Activated CD8-positive, alpha-beta memory T cell treated with anti-CD3 and anti-CD28 coated beads for 4 hours (primary cell): ENCODE measurements at places on chromosomes 6 and 20.

DNA sequence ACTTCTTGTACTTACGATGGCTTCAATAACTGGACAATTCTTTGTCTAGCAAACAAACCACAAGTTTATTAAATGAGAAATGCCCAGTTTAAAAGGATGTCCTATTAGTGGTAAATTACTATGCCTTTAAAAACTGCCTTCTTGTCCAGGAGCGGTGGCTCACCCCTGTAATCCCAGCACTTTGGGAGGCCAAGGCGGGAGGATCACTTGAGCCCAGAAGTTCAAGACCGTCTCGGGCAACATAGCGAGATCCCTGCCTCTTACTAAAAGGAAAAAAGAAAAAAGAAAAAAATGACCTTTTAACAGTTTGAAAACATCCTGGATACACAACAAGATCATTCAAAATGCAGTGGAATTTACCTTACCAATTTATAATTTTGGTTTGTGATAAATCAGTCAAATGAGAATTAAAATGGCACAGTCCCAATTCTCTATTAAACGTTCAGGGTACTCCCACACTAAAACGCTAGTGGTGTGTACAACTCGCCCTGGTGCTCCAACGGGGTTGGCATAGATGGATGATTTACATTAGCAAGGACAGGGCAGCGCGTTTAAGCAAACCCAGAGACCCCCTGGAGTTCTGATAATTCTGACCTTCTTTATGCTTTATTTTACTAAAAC is 2.3 kb downstream of the ZBTB2 start:
- no peak for DNase-seq

DNA sequence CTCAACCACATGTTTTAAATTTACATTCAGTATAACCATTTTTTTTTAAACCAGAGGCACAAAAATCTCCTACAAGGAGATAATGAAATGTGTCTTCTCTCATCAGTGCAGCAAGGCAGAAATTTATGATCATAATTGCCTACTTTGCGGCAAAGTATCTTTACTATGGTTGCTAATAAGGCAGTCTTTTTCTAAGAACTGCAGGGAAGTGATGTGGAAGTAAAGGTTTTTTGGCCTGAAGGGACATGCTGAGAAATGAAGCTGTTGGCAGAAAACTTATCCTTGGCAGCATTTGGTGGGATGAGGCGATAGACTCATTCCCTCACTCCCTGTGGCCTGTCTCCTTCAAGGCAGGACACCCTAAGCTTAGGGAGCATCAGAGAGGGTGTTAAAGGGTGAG is 48.7 kb downstream of the SCGN start:
- DNase-seq: no peak

- DNase-seq: no peak
These were observed 490.2 kb downstream of the EPM2A start for GRCh38 chr6:145245119-145245518.

- DNase-seq: no peak
These were observed 6.5 kb upstream of the NCOA6 start for GRCh38 chr20:34831936-34832335.

DNA sequence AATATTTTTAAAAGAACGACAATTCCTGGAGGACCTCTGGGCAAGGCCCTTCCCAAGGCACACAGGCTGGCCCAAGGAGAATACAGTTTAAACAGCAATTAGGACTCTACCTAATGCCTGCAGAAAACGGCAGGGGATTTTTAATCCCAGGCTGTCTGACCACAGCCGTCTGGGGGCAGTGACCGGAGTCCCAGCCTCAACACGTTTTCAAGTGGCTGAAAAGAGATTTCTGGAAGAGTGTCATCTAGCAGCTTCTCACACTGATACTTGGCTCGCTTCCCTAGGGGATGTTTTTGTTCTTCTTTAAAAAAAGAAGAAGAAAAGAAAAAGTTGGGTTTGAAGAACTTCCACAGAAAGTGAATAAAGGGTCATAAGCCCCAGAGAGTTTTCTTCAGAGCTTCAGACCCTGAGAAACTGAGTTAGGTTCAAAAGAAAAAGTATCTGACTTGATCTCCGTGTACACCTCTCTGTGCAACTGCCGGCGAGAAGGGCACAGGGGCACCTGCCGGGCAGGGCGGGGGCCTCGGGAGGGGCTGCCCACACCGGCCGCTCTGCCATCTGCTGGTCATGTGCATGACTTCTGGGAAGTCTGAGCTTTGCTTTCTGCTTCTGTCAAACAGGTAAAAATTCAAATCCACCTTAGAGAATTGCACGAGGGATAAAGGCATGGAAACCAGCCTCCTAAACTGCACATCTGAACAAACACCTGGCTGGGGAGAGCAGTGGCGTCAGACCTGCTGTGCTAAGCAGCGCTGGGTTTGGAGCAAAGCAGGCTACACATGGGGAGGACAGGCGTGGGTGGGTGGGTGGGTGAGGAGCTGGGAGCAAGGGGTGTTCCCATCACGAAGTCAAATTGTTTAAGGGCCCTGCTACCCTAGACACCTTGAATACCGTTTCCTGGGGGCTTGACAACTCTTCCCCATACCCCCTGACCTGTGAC is 33.0 kb downstream of the RRBP1 start:
- DNase-seq: no peak

- DNase-seq: no peak
These were observed 3.2 kb downstream of the PTK6 start for GRCh38 chr20:63533871-63534393.

GRCh38 chr20:56427797-56428196 is 15.7 kb downstream of the CASS4 start:
- DNase-seq: no peak

GRCh38 chr20:57439432-57439831 is 48.2 kb downstream of the RBM38 start:
- DNase-seq: no peak

DNA sequence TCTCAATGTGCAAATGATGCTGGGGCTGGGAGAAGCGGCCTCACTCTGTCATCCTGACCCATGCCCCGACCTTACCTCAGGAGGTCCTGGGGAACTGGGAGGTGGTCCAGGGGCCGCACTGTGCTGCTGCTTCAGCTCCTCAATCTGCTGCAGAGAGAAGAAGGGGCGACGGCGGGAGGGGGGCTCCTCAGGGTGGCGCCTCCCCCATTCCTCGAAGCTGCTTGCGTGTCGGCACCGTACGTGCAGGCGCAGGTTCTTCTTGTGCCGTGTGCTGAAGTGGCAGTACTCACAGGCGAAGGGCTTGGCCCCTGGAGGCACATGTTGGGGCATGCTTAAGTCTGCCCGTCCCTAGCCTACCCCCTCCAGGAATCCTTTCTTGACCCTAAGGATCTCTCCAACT is 12.9 kb downstream of the ZNF335 start:
- DNase-seq: no peak

DNA sequence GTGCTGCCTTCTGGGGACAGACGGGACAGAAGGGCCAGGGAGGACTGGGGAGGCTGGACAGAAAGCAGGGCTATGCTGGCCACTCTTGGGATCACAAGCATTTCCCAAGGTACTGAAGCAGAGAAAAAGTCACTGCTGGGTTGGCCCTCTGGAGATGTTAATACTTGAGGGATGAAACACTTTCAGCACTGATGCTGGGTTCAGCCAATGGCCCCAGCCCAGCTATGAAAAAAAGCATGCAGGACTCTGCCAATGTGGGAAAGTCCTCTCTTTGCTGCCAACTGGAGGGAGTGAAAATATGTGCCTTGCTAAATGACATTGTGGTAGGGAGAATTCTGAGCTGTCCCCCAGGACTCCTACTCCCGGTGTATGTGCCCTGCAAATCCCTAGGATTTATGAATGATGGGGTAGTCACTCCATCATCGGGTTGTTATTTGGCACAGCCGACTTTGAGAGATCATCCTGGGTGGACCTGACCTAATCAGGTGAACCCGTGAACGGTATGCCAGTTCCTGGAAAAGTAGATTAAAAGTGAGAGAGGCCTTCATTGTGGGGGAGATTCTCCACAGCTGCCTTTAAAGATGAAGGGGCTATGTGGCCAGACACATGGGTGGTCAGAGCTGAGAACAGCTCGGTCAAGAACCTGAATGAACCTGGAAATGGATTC is 119.9 kb upstream of the TRAF3IP2 start:
- no peak for DNase-seq

GRCh38 chr6:108353853-108354252 is 59.0 kb downstream of the AFG1L start:
- no peak for DNase-seq

DNA sequence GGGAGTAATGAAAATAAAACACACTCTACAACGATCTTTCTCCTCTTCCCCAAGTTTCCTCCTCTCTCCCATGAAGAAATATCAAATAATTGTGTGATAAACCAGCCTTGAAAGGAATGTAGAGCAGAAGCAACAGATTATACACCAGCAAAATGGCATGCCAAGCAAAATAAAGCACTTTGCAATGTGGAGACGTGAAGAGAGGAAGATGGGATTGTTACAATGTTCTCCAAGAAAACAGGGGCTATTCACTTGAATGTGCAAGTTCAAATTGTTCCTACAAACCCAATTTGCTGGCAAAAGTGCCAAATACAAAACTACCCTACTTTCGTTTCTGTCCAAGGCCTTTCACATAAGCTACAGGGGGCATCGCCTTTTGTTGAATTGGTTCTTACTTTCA is 185.1 kb downstream of the PDE7B start:
- no peak for DNase-seq

GRCh38 chr20:58651559-58651945 is 469 bp downstream of the STX16 start:
- no peak for DNase-seq

- DNase-seq: no peak
These were observed 802.3 kb downstream of the MAFB start for GRCh38 chr20:39886650-39887190.

- no peak for DNase-seq
These were observed 27.2 kb downstream of the ARID1B start for GRCh38 chr6:156804402-156804801.

DNA sequence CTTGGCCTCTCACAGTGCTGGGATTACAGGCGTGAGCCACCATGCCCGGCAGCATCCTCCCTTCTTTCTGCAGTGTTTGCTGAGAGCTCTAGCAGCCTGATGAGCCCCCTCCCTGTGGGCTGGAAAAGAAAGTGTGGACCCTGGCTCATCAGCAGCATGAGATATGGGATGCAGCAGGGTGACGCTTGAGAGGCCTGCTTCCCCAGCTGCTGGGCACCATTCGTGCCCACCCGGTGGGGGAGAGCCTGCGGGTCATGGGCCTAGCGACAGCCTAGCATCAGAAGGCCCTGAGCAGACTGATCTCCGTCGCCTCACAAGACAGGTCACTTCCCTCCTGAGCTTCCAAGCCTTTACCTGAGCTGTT is 16.0 kb upstream of the CCDC167 start:
- no peak for DNase-seq

GRCh38 chr6:130908188-130908587 is 81.0 kb downstream of the SMLR1 start:
- no peak for DNase-seq

GRCh38 chr6:10682355-10682988 is 11.9 kb downstream of the C6orf52 start:
- DNase-seq: no peak

- DNase-seq: no peak
These were observed 39.6 kb upstream of the PDE7B start for GRCh38 chr6:135811644-135812526.

GRCh38 chr6:111482188-111482958 is 645 bp downstream of the REV3L start:
- peak; percentile 17 for DNase-seq

- DNase-seq: no peak
These were observed 117.3 kb downstream of the PSMB1 start for GRCh38 chr6:170435766-170436165.

- DNase-seq: no peak
These were observed 11.0 kb downstream of the TREML2 start for GRCh38 chr6:41189967-41190366.

GRCh38 chr6:35677456-35677855 is 11.3 kb downstream of the FKBP5 start:
- DNase-seq: no peak

DNA sequence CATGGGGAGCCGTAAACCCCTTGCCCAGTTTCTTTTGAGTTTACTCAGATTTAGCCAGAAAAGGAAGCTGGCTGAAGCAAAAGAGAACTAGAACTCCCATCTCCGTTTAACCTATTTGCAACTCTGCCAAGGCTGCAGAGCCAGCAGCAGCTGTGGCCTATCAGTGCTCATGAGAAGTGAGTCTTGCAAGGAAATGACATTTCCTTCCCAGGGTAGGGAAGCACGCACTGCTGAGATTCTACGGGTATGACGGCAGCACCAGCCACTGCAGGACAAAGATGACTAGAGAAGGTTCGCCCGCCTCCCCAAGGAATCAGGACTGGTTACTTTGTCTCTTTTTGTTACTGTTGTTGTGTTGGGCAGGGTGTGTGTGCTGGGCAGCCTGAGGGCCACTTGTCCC is 47.6 kb downstream of the PPP1R3G start:
- no peak for DNase-seq

DNA sequence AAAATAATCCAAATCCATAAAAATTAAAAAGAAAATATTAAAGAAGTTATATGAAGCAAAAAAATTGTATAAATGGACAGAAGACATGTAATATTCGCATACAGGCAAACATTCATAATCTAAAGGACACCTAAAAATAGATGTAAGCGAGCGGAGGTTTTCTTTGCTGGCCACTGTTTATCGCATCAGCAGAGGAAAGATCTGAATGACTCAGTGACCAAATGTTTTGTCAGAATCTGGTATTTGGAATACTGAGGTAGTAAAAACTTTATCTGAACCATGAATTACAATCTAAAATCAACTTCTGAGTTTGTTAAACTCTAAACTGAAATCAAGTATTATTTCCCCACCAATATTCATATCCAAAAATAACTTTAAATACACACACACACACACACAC is 7.8 kb downstream of the TSPYL4 start:
- no peak for DNase-seq

- DNase-seq: no peak
These were observed 15.2 kb downstream of the CDH22 start for GRCh38 chr20:46293084-46293483.

DNA sequence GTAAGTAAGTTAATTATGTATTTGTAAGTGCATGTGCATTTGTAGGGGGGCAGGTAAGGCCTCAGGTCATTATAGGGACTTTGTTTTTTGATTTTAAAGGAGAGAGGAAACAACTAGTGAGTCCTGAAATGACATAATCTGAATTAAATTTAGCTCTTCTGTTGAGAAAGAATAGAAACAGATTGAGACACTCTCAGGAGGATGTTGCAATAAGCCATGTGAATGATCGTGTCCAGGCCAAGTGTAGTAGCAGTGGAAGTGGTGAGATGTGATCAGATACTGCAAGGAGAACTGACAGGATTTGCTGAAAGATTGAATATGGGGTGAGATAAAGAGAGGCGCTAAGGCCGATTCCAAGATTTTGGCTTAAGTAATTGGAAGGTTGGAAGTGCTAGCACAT is 2.6 kb upstream of the CENPW start:
- no peak for DNase-seq

GRCh38 chr6:143637691-143638090 is 40.1 kb upstream of the PHACTR2 start:
- DNase-seq: no peak
